Stimulated activated CD8-positive, alpha-beta memory T cell treated with anti-CD3 and anti-CD28 coated beads, Interleukin-15, amount 100 ng/mL, for 4 hours (primary cell): ENCODE measurements at places on chromosomes 16 and 17.

GRCh38 chr16:86414991-86415740 is 95.2 kb upstream of the FOXF1 start:
- no peak for DNase-seq

GRCh38 chr16:67421030-67421429 is 4.8 kb upstream of the ZDHHC1 start:
- no peak for DNase-seq

DNA sequence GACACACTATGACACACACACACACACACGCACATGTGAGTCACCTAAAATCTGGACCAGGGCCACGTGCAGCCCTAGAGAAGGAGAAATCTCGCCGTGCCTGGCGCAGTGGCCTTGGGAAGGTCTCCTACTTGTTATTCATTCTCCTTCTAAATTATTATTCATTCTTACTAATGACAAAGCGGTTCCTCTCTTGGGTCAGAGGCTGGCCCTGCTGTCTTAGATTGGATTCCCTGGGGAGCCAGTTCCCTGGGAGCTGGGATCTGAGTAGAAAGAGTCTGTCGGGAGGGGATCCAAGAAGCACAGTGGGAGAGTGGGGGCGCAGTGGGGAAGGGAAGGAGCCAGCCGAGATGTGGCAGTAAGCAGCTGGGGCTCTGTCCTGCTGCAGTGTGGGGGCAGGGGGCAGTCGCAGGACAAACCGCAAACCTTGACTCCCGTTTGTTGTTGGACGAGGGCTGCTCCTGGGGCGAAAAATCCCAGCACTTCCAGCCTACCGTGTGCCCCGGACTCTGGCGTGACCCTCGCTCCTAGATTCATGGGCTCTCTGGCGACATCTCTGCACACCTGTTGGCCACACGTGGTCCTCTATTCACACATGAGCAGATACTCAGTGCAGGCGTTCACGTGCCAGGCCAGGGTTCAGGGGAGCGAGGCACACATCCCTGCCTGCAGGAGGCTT is 18.7 kb upstream of the JPH3 start:
- DNase-seq: no peak

DNA sequence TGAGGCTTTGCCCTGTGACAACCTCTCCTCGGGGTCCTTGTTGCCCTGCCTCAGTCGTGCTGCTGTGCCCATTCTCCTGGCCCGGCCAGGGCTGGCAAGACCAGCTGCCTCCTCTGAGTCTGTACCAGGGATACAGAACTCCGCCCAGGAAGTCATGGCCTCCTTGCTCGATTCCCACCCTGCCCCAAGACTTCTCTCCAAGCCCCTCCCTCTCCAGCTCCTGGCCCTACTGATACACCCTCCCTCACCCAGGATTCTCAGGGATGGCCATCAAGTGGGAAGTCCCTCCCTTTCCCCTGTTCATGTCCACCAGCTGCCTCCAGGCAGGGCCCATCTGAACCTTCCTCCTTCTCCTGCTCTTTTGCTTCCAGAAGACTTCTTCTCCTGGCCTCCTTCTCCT is 11.2 kb upstream of the TMEM208 start:
- DNase-seq: no peak

DNA sequence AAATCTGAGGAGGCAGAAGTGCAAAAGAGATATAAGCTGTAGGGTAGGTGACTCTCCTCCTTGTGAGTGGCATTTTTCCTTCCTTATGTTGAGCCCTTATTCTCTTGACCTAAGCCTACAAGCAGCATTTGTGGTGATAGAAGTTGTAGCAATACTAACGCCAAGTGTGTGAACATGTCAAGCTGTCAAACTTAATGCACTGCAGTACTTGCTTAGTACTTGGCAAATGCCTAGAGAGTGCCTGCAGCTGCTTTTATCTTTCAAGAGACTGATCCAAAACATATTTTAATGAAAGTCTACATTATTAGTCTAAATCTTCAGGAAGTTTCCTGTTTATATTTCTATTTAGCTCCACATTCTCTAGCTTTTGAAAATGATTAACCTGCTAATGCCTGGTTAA is 83.2 kb downstream of the CNTNAP4 start:
- no peak for DNase-seq

- no peak for DNase-seq
Observed at GRCh38 chr17:41724476-41725050, 9.9 kb downstream of the HAP1 start.
